Naive thymus-derived CD8-positive, alpha-beta T cell (primary cell): ENCODE measurements at places on chromosomes 2 and 18.

GRCh38 chr2:67457699-67458098 lies 60.6 kb downstream of the ETAA1 start:
- DNase-seq: no peak

- DNase-seq: no peak
Measured at GRCh38 chr2:47295131-47295980, 107.6 kb upstream of the MSH2 start.

GRCh38 chr2:145652036-145652435 lies 1132.1 kb upstream of the ZEB2 start:
- no peak for DNase-seq

GRCh38 chr2:218000136-218000535 lies 2.7 kb downstream of the TNS1 start:
- DNase-seq: no peak

DNA sequence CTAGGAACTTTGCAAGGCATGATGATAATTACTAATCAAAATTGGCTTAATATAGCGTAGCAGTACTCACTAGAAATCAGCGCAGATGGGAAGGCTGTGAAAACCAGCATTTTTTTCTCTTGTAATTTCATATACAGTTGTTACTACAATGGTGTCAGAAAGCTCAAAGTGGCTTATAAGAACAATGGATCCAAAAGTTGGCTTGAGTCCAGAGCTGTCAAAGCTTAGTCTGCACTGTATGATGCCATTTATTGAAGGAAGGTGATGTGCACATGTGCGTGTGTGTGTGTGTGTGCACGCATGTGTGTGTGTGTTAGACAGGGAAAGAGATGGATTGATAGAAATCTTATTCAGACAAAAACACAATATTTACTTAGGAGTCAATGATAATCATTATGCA lies 341.3 kb downstream of the TGIF1 start:
- no peak for DNase-seq

- no peak for DNase-seq
Measured at GRCh38 chr2:136215908-136216472, 98.0 kb upstream of the CXCR4 start.

DNA sequence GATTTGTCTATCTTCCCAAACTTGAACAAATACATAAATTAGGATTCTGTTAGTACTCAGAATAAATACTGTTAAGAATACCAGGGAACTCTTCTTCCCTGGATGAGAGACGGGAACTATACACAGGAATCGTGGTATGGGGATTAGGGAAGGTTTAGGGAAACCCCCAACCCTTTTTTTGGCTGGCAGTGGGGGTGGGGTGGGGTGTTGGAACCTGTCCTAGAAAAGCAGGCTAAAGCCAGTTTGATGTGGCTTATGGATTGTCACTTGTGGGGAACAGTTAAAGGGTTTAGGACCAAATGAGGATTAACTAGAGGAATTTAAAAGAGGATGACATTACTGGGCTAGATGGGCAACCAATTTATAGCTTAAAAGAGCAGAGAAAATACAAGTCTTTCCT lies 1.8 kb downstream of the SLC4A10 start:
- DNase-seq: no peak

GRCh38 chr2:169776252-169776761 lies 22.4 kb upstream of the SSB start:
- DNase-seq: no peak

GRCh38 chr2:219724628-219725027 lies 97.2 kb downstream of the SLC4A3 start:
- DNase-seq: no peak

DNA sequence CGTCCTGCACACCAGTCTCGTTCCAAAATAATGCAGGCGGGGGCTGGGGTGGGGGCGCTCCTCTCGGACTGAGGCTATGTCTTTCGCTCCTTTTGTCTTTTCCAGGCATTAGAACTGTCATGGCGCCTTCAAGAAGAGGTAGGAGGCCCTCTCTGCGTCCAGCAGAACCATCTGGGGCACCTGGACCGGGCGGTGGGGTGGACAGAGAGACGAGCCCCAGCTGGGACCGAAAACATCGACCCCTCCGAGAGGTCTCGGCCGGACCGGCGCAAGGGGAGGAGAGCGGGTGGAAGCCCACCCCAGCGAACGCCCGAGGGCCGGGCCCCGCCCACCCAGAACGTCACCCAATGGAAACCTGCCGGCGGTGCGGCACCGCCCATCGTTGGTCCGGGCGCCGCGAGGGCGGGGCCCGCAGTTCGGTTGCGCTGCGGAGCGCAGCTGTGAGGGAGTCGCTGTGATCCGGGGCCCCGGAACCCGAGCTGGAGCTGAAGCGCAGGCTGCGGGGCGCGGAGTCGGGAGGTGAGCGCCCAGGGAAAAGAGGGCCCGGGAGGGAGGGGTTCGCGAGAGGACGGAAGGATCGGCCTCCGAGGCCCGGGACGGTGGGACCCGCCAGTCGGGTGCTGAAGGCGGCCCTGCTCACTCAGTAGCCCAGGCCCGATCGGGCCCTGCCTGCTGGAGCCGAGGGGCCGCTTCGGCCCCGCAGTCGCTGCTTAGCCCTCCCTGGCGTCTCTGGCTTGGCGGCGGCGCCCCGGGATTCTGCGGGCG lies at the start of gene NRBP1:
NRBP1 (plus strand) TSS at position 419 of the 765 bp plus-strand sequence. CDS start 4,643 bp downstream, outside the sequence.
- peak; percentile 81 for DNase-seq

DNA sequence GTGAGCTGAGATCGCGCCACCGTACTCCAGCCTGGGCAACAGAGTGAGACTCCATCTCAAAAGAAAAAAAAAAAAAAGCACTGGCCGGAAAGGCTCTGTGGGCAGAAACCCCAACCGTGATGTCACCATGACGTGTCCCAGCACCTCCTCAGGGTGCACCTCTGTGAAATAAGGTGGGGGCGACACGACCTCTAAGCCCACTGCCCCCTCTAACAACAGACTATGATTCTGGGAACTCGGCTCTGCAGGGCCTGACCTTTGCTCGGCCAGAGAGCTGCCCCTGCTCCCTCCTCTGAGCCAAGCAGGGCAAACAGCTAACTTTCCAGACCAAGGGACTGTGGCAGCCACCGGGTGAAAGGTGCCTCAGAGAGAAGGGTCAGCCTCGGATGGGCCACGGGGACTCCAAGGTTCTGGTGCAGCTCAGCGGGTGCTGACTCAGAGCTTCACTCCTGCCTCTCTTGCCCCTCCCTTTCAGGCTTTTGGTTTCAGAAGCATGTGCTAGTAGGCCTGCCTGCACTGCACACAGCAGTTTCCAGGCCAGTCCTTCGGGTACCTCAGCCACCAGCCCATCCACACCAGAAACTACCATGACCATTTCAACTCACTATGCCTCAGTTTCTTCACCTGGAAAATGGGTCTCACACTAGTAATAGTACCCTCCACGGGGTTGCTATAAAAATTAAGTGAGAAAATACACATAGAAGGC lies 8.0 kb downstream of the TMBIM1 start:
- no peak for DNase-seq

GRCh38 chr2:99648906-99649789 lies 159.3 kb upstream of the REV1 start:
- no peak for DNase-seq

- no peak for DNase-seq
Measured at GRCh38 chr2:237440819-237441281, 26.9 kb upstream of the COL6A3 start.

GRCh38 chr2:240920783-240921231 lies 14.7 kb downstream of the CROCC2 start:
- DNase-seq: peak; percentile 1

GRCh38 chr2:104784264-104784663 lies 69.7 kb upstream of the POU3F3 start:
- DNase-seq: no peak

GRCh38 chr2:117360586-117360985 lies 453.9 kb upstream of the DDX18 start:
- DNase-seq: no peak

- no peak for DNase-seq
Measured at GRCh38 chr2:137886083-137886831, 78.0 kb upstream of the HNMT start.

GRCh38 chr2:123720760-123721159 lies 304.3 kb upstream of the CNTNAP5 start:
- no peak for DNase-seq

DNA sequence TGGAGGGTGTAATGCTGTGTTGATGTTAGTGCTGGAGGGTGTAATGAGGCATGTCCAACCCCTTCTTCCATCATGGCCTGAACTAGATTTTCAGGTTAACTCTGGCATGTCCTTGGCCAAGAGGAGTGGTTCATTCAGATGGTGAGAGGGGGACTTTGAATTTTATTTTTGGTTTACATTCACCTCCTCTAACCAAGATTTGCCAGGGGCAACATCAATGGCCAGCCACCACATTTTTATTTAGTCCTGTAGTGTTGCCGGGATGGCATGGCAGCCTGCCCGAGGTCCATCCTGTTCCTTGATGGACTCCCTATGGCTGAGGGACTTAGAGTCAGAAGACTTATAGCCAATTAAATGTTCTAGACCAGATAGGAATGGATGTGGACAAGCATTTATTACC lies 484.6 kb upstream of the HS6ST1 start:
- no peak for DNase-seq

DNA sequence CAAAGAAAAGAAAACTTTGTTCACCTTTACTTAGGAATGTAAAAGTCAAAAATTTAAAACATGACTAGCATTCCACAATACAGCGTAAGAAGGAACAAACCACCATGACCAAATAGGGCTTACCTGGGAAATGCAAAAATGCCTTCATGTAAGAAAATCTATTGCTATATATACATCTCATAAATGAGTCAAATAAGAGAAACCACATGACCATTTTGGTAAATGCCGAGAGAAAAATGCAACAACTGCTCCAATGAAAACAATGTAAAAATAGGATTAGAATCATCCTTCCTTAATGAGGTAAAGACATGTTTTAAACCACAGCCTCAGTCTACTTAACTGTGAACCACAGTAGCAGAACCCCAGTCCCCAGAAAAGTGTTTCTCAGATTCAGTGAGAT lies 49.4 kb downstream of the TGOLN2 start:
- DNase-seq: no peak

DNA sequence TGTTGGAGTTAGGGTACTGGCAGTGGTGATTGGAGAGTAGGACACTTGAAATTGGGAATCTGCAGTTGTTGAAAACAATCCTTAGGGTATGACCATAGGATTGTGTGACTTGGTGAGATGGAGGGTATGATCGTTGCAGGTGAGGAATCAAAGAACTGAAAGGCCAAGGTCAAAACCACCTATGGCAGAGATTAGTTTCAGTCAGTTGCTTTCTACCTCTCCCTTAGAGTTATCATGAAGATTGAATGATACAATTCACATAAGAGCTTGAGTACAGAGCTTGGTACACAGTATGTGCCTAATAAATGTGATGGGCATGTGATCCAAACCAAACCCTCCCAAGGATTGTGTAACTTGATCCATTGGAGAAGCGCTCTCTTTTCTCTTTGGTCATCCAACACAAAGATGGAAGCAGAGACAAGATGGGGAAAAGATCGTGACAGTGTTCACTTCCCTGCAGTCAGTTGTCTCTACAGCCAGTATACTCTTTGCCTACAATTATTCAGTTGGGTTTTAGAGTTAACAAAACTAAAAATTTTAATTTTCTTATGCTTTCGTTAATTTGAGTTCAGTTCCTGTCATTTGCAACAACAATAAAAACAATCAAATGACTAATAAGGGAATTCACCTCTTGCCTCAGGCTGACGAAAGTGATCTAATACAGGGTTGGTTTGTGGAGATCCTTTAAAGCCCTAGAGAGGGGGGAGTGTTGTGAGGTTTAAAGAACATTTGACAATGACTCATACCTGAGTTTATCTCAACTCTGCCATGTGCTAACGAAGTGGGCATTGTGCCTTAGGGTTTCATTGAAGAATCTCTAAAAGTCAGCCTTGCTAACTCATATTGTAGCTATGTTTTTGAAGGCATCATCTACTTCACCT lies 14.8 kb upstream of the SMAD2 start:
- DNase-seq: no peak

GRCh38 chr2:134505446-134505845 lies 213.4 kb downstream of the TMEM163 start:
- DNase-seq: no peak

- no peak for DNase-seq
Measured at GRCh38 chr18:13809531-13810255, 14.3 kb upstream of the MC5R start.

- no peak for DNase-seq
Measured at GRCh38 chr2:70261501-70261900, 3.6 kb downstream of the PCYOX1 start.

DNA sequence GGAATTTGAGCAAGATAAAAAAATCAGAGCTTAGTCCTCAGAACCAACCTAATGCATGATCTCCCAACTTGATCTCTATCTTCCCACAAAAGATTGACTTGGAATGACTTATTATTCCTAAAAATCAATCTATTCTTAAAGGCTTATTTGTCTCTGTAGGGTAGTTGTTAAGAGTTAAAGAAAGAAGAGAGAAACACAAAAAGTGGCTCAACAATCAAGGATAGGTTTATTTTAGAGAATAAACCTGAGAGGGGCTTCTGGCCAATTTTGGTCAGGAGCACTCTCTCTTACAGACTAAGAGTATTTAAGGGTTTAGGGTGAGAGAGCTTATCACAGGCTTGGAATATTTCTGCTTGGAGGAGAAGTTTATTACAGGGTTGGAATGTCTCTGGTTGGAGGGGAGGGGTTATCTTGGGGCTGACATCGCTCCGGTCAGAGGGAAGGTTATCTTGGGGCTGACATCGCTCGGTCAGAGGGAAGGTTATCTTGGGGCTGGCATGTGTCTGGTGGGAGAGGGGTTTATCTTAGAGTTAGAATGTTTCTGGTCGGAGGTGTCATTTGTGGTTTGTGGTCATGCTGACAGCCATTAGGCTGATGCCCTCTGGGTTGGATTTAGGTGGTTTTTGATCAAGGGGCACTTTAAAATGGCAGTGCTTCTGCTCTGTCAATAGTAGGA lies 2.4 kb upstream of the MFF start:
- DNase-seq: no peak

DNA sequence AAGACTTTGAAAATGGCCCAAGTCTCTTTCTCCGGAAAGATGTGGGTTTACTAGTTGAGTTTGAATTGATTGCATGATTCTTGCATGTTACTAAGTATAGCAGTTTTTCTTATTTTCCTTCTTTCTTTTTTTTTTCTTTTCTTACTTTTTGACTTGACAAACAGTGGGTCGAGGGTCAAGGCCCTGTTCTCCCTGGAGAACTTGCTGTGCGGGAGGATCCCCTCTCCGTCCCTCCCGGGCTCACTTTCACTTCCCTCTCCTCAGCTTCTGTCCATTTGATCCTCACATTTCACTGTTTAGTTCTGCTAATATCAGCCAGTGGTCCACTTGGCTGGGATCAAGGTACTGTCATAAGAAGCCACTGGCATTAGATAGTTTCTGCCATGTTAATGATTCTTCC lies 767.4 kb downstream of the TDRD15 start:
- no peak for DNase-seq

- DNase-seq: no peak
Measured at GRCh38 chr2:174762464-174762863, 1.8 kb downstream of the CHRNA1 start.

- no peak for DNase-seq
Measured at GRCh38 chr2:54677476-54678265, 45.8 kb upstream of the EML6 start.

GRCh38 chr2:47031909-47032668 lies 116.5 kb upstream of the MCFD2 start:
- no peak for DNase-seq
